Fibroblast of mammary gland (primary cell): ENCODE measurements at places on chromosomes 7 and 10.
A peak's percentile ranks its signal among the peaks of the same experiment; 100 is the strongest.

DNA sequence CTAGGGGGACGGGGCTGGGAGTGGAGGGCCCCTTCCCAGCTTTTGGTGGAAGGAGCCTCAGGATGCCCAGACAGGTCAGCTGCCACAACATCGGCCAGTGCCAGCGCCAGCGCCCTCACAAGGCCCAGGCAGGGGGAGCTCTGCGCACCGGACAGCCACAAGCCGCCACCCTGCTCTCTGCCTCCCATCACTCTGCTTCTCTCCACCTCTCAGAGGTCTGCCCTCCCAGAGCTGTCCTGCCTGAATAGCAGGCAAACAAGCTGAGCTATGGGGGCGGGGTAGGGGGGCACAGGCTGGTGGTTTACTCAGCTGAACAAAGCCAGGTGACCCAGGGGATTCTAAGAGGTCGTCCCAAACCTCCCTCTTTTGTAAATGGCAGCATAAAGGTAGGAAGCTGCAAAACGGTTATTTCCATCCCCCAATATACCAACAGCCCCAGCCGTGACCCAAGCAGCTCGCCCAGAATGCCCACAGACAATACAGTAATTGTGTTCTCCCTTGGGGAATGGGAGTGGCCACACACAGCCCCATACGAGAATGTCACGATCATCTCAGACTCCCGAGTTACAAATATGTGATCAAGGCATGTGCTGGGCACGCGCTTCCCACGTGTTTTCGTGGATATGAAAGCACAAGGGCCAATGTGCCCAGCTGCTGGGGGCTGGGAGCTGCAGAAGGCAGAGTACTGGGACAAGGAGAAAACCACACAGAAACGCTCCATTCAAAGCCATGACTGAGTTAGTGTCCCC, 19.7 kb downstream of the FAM53B start:
- no peak for DNase-seq

DNA sequence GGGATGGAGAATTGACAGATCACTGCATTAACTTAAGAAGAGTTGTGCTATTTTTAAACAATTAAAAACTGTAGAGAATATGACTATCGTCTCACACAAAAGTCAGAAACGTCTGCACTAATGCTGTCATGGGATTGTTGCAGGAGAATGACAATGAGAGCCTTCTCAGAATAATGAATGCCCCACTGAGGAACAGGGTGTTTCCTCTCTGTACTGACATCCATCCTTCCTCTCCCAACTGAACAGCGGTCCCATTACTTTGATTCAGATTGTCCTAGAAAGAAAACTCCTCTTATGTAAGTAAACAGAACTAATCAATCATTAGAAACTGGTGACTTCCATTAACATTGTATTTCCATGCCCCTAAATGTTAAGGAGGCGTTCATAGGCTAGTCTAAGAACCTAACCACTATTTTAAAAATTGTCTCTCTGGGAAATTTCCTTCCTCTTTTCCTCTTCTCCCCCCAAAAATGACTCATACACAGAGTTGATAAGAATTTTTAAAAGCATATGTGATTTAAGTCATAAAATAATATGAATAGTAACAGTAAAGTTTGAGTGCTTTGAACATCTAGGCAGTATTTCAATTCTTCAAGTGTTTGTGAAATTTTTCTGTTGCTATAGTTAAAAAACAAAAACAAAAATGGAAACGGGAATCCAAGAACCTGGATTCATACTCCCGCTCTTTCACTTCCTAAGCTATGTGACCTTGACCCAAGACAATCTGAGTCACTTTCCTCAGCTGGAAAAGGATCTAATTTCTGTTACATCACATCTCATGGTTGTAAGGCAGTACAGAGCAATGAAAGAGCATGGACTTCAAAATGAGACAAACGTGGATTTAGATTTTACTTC, 12.7 kb upstream of the MACC1 start:
- DNase-seq = peak; percentile 90

GRCh38 chr7:23759671-23760391, 49.8 kb downstream of the STK31 start:
- no peak for DNase-seq

DNA sequence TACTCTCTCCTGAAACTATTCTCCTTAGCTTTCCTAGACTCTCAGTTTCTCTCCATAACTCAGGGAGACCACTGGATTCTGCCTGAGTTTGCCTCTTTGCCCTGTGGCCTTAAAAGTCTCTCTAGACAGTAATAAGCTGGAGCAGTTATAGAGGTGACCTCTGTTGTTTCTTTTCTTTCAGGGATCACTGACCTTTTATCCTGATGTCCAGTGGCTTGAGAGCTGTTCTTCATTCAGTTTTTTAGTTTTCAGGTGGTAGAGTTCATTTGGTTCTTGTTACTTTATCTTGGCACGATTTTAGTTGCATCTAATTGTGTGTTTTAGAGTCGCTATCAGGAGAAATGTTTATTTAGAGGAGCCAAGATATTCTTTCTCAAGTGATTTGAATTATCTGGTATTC, 37.7 kb downstream of the TAX1BP1 start:
- no peak for DNase-seq

DNA sequence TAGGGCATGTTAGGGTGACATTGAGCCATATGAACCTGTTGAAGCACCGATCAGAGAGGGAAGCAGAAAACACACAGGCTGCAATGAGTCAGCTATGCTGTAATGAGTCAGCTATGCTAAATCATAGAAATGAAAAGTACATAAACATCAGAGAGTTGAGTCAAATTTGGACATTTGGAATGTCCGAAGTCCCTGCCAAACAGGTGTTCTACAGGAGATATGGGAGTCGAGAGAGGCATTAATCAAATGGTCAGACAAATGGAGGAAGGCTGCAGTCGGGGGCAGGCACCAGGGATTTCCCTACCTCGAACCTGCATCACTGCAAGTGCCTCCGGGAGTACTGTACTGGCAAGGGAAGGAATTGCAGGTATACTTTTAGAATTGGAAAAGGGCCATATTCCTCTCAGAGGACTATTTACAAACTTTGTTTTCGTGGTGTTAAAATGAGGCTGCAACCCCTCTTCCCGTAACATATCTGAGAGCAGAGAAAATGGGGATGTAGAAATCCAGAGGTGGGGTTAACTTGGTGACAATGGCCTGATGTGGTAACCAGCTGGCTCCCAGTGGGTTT, 8.8 kb upstream of the ZC3HAV1 start:
- DNase-seq = peak; percentile 77

DNA sequence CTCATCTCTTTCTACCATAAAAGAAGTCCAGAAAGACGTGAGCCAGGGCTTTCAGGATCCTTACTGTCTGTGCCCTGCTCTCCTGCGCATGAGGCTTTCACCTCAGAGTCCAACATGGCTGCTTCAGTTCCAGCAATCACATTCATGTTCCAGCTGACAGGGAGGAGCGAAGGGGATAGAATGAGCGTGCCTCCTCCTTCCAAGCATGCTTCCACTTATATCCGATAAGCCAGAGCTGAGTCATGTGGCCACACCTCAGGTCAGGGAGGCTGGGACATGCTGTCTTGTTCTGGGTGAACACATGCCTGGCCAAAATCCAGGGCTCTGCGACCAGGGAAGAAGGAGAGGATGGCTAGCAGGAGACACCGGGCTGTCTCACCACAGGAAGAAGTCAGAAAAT, 248.2 kb downstream of the SKAP2 start:
- DNase-seq = peak; percentile 50
